Bronchial smooth muscle cell (primary cell): ENCODE measurements at places on chromosomes 16 and 17. TPM values are rescaled to one million over a fixed set of nuclear protein-coding genes. Genes with fewer than 3 reads are reported as not detected.

The TERB1 gene
- total RNA-seq, result under 0.01 and 0.09 TPM in 2 replicates

The AGRP gene
- not detected in 2 replicates for total RNA-seq

The ZACN gene
- total RNA-seq, result under 0.01 TPM in 1 of 2 replicates, not detected in the other

The KRT32 gene
- total RNA-seq, result 0.16 TPM in 1 of 2 replicates, not detected in the other

The SLC5A10 gene
- total RNA-seq, result not detected in 2 replicates

The FHOD1 gene
- 4.9 and 8.2 TPM in 2 replicates for total RNA-seq

The SLC12A3 gene
- under 0.01 TPM in 1 of 2 replicates, not detected in the other for total RNA-seq

The IGF2BP1 gene
- total RNA-seq, result 2.1 and 2.5 TPM in 2 replicates

The CLEC18B gene
- total RNA-seq, result 0.47 and 0.52 TPM in 2 replicates

The KRTAP2-3 gene
- not detected in 2 replicates for total RNA-seq

The KRT24 gene
- total RNA-seq, result not detected in 2 replicates

The OR1F1 gene
- total RNA-seq, result not detected in 2 replicates

The CX3CL1 gene
- total RNA-seq, result under 0.01 TPM in 1 of 2 replicates, not detected in the other
